Spinal cord (tissue), 10 donors: ENCODE measurements at places on chromosomes 2 and 18.

GRCh38 chr2:159738509-159739390, 26.4 kb downstream of the MARCHF7 start:
- DNase-seq: no peak

GRCh38 chr2:116732322-116732721, 1082.2 kb upstream of the DDX18 start:
- no peak for DNase-seq

DNA sequence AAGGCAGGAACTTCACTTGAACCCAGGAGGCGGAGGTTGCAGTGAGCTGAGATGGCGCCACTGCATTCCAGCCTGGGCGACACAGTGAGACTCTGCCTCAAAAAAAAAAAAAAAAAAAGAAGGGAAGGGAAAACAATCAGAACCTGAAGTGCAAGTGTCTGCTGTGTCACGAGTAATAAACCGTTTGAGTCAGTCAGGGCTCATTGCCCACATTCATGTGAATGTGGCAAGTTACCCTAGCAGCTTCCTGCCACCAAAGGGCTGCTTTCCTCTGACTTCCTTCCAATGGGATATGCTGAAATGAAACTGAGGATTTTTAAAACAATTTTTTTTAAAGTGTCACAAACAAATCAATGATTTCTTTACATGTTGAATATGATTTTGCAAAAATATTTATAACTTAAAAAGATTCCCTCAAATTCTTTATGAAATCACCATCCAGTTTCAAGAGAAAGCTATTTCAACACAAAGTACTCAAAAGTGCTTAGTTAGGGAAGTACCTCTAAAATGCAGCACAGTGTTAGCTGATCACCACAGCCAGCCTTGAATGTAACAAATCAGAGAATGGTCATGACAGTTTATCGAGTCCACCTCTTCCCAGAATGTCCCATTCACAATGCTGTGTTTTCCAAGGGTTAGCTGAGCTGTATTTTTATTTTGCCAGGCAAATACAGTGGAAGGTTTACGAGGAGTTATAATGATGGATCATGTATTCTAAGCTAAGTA, 36.4 kb downstream of the WDSUB1 start:
- no peak for DNase-seq

- no peak for DNase-seq
These were observed 91.0 kb downstream of the VWA3B start for GRCh38 chr2:98177986-98178385.

DNA sequence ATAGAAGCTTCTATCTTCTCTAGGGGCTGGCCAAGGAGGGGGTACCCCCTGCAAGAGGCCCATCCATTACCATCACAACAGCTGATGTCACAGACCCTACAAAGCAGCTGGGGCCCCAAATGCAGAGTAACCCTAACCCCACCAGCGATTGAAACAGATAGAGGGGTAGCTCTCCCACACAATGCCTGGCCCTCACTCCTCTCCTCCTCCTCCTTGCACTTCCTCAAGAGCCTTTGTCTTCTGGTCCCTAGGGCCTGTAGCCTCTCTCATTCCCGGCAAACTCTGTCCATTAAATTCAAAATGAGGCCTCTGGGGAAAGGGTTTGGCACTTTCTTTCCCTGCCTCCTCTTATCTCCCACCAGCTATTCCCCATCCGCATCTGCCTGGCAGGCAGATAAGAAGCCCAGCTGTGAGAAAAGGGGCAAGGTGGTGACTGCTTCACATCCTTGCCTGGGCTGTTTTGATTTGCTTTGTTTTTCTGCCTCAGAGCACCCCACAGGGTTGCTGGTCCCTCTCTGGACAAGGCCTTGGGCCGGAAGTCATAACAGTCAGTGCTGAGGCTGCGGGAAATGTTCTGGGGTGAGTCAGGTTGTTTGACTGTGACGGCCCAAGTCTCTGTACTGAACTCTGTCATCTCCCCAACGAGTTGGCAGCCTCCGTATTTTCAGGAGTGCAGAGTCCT, 26.1 kb upstream of the CYP26B1 start:
- no peak for DNase-seq

GRCh38 chr2:26922405-26923188, 47.8 kb upstream of the MAPRE3 start:
- no peak for DNase-seq

DNA sequence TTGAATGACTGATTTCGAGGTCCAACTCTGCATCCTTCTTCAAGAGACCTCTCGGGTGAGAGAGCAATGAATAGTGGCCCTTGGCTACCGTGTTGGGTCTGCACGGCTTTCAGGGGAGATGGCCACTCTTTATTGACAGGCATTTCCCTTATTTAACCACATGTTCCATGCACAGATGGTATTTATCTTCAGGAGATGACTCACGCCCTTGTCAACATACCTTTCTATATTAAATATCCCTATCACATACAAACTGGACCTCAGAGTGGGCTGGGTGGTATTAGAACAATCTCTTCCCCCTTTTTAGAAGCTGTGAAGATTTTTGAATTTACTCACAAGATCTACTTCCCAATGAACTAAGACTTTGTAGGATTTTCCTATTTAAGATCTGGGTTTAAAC, 109.6 kb upstream of the CDC42EP3 start:
- no peak for DNase-seq
